ENCODE measurements at places on chromosomes 7 and 10.

DNA sequence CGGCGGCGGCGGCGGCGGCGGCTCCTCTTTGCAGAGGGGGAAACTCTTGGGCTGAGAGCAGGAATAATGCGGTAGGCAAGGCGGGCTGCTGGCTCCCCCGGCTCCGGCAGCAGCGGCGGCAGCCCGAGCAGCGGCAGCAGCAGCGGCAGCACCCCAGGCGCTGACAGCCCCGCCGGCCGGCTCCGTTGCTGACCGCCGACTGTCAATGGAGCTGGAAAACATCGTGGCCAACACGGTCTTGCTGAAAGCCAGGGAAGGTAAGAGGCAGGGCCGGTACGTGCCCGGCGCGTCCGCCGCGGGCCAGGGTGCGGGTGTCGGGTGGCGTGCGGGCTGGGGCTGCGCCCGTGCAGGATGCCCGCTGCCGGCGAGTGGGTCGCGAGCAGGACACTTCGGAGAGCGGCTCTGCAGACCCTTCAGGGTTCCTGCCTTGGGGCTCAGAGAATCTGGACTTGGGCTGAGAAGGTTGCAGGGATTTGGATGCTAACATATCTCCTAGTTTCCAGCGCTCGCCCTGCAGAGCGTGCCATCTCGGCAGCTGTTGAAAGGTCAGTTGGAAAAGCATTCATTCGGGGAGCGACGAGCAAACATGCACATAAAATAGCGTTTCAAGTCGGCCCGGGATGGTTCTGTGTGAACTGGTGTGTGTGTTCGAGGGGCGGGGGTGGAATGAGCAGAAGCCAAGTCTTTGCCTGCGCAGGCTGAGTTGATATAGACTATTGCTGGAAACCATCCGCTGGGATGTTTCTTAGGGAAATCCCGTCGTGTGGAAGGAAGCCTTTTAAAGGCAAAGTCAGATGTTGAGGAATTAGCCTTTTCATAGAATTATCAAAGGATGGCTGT lies 562 bp downstream of the GRK5 start:
- DNase-seq: peak; percentile 55

- no peak for DNase-seq
These were observed 116.1 kb upstream of the ACBD5 start for GRCh38 chr10:27356738-27357137.

- no peak for DNase-seq
These were observed 45.7 kb upstream of the ARID5B start for GRCh38 chr10:61855771-61856170.

DNA sequence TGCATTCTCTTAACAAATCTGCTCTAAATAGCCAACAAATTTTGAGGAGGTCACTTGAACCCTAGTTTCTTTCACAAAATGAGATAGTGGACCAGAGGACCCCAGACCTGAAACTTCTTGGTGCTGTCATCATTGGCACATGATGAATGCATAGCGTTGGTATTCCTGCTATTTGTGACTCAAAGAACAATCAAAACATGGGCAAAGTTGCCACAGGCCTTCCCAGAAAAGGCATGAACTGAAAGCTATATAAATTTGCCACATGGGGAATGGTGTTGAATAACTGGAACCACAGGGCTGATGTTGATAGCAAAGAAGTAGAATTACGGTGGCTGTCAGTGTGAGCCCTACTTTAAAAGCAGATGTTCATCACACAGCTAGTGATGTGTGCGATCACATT lies 219.9 kb upstream of the KMT2E start:
- DNase-seq: no peak

GRCh38 chr10:88490231-88490980 lies 92.7 kb downstream of the RNLS start:
- no peak for DNase-seq

DNA sequence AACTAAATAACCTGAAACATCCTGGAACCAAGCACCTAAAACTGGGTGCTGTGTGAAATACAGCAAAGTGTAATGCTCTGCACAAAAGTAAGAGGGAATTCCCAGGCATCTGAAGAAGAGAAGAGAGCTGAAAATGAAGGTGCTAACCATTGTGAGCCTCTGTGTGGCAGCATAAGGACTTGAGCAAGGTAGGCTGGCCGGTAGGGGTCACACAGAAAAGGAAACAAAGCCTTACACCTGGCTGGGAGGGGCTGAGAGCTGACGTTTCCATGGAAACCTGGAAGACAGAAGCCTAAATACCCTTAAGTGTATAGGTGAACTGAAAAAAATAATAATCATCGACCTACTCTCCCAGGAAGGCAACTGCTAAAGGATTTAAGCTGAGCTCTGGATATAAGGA lies 48.6 kb downstream of the CUL1 start:
- DNase-seq: peak; percentile 12

DNA sequence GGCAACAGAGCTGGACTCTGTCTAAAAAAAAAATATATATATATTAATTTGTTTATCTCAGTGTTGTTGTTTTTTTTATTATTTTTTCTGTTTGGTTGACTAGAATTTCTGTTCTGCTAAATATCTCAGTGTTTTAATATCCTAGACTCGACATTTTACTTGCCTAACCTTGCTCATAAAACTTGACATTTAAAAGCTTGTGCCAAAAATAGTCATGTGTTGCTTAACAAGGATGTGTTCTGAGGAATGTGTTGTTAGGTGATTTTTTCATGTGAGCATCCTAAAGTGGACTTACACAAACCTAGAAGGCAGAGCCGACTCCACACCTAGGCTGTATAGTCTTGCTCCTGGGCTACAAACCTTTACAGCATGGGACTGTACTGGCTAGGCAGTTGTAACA lies 23.1 kb downstream of the NRBF2 start:
- DNase-seq: no peak

GRCh38 chr10:10824591-10825148 lies 193.0 kb upstream of the CELF2 start:
- DNase-seq: no peak

- no peak for DNase-seq
These were observed 4.1 kb upstream of the MINDY3 start for GRCh38 chr10:15864419-15864818.

GRCh38 chr10:78296785-78297184 lies 263.1 kb downstream of the RPS24 start:
- DNase-seq: no peak

GRCh38 chr10:124640538-124641231 lies 103.5 kb downstream of the FAM53B start:
- peak; percentile 40 for DNase-seq
